SK-N-SH treated with all-trans-retinoic acid at 6 μM for 48 hours (cell line): ENCODE measurements at places on chromosomes 1 and 21.

- peak; percentile 25; the same call in 2 of the 3 replicates for ATAC-seq
These were observed 67.6 kb upstream of the TSPAN2 start for GRCh38 chr1:115156826-115157468.

- ATAC-seq: no peak
These were observed 29.4 kb upstream of the CSF3R start for GRCh38 chr1:36511804-36512798.

DNA sequence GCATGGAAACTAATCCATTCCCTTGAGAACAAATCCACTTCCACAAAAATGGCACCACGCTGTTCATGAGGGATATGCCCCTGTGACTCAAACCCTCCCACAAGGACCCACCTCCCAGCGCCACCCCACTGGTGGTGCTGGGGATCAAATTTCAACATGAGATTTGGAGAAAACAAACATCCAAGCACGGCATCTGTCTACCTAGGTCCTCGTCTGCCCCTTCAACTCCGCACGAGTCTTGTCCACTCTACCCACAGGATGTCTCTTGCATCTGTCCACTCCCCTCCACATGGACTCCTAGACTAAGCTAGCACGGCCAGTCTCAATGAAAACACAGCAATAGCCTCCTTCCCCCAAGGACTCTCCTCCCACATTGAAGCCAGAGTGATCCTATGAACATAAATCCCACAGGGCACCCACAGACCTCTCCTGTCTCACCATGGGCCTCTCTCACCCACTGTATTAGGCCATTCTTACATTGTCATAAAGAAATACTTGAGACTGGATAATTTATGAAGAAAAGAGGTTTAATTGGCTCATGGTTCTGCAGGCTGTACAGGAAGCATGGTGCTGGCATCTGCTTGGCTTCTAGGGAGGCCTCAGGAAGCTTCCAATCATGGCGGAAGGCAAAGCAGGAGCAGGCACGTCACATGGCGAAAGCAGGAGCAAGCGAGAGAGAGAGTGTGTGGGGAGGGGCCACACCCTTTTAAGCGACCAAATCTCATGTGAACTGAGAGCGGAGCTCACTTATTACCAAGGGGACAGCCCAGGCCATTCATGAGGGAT, 101.4 kb downstream of the TOMM20 start:
- ATAC-seq: no peak

DNA sequence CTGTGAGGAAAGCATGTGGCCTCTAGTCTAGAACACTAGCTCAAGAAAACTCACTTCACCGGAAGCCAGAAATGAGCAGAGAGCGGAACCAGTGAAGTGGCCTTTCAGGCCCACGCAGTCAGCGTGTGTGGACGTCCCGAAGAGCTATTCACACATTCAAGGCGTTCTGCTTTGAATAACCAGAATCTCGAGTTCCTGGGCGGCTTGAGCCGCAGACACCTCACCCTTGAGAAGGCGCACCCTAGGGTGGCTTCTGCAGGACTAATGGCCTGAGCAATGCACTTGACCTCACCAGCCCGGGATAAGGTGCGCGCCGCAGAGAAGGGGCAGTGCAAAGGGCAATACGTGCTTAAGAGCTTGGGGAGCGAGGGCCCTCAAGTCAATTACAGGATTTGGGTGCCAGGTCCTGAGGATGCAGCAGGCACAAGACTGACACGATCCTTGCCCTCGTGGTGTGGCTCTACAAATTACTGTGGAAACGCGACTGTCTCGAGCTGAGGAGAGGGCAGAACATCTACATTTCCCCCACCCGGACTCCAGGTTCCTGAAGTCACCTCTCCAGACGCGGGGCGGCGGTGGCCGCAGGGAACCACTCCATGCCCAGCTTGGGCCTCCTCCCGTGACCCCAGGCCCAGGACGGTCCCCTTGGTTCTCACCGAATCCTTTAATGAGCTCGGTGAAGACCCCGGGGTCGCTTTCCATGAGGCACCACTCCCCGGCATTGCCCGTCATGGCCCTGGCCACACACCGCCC, 455 bp downstream of the UCHL5 start:
- ATAC-seq: peak; percentile 29
